SHP77 treated with DMSO at 0.1 percent for 48 hours (cell line): ENCODE measurements at places on chromosomes 2 and 18.

DNA sequence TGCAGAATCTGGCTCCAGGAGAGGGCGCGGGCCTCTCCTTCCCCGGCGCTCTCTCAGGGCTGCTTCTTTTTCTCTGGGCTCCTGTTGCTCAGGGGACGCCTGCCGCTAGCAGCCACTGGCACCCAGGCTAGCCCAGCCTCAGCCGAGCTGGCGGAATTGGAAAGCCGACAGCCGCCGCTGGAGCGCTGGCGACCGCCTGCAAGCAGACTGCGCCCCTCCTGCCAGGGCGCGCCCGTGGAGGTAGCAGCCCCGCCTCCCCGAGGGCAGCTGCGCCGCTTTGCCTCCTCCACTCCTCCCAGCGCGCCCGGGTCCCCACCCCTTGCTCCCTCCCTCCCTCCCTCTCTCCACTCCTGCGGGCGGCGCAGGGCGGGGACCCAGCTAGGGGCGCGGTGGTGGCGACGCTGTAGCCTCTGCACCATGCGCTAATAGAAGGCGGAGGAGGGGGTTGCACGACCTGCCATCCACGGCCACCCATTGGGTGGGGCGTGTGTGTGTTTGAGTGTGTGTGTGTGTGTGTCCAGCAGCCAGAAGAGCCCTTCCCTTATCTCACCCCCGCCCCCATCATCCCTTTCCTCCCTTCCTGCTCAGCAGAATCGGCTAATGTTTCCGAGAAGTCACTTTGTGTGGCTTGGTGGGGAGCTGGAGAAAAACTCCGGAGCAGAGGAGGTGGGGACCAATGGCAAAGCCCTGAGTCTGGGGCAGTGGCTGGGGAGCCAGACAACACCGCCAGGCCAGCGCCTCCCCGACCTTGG is at the start of gene SCN9A:
Gene SCN9A, minus strand, starts transcription at position 209 of the 752 bp plus-strand sequence. CDS start 64,188 bp downstream, outside the sequence.
- DNase-seq: peak; percentile 69

- no peak for DNase-seq
Observed at GRCh38 chr2:25585189-25585588, 88.2 kb downstream of the DTNB start.

DNA sequence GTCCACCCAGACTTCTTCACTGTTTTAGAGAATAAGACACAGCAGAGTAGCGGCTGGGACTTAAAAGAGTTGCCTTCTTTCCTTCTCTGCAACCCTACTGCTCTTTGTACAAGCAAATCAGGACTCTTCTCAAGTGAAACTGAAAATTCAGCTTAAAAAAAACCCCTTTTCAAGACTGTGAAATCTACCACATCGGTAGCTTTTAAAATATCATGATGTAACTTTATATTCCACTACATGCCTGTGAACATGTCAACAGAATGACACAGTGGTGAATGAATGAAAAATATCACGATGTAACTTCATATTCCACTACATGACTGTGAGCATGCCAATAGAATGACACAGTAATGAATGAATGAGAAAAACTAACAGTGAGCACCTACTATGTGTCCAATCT is 53.4 kb downstream of the TCF4 start:
- DNase-seq: no peak

DNA sequence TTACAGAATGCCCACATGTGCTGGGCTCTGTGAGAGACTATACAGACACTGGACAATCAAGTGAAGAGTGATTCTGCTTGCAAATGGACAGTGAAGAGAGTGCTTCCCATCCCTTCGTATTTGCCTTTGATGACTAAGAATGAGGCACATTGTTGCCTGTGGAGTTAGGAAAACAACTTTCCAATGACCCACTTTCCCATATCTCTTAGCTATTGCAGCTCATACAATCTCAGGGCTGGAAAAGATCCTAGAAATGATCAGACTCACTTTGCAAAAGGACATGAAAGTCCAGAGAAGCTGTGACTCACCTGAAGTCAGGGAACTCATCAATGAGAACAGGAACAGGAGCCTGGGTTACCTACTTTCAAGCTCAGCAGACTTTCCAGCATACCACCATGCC is 440.5 kb upstream of the TCF4 start:
- DNase-seq: no peak

DNA sequence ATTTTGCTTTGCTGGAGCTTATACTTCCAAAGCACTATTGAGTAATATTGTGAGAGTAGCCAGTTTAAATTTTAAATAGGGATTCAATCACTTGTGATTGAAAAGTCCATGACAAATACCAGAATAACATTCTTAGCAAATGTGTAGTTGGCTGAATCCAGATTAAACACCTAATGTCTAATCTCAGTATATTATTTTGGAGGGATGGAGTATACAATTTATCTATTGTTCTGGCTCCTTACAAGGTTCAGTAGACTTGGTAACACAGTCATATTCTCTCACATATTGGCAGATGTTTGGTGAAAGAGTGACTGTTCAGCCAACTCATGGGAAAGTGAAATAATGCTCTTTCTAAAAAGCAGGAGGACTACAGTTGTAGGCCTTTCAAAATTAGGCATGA is 2.2 kb downstream of the UGT1A9 start:
- DNase-seq: no peak

- no peak for DNase-seq
Observed at GRCh38 chr2:99714349-99714748, 224.5 kb upstream of the REV1 start.

DNA sequence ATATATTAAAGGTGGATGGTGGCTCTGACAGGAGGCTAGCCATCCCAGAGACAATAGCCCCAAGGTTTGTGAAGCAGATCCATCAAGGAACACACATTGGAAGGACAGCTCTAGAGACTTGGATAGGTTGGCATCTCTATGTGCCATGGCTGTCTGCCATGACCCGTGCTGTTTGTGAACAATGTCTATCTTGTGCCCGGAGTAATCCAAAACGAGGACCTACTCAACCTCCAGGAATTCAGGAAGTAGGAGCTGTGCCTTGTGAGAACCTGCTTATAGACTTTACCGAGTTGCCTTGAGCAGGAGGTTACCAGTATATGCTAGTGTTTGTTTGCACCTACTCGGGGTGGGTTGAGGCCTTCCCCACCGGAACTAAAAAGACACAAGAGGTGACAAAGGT is 43.1 kb upstream of the SELENOI start:
- DNase-seq: no peak

DNA sequence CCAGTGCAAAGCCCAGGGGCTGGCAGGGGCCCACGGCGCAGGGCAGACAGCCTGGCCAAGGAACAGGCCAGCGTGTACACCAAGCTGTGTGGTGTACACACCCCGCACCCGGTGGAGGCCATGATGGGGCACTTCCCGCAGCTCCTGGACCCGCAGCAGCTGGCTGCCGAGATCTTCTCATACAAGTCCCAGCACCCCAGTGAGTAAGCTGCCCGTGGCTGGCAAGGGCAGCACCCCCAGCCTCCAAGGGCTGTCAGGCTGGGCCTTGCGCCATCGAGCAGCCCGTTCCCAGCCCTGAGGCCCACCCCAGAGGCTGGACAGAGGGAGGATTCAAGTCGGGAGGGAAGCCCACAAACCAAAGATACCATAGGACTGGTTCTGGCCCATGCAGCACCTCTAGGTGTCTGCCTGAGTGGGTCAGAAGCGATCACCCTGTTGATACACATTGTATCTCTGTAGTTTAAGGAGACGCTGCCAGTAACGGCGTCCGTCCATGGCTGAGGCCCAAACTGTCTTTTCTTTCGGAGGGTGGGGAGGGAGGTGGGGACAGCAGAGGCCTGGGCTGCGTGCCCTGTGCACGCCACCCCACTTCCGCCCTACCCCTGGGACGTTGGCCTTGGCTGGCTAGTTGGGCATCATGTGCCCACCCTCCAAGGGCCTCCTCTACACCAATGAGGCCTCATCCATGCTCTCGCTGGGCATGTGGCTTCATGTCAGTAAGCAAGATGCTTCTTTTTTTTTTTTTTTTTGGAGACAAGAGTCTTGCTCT is 16.8 kb upstream of the MTERF4 start:
- DNase-seq: no peak

DNA sequence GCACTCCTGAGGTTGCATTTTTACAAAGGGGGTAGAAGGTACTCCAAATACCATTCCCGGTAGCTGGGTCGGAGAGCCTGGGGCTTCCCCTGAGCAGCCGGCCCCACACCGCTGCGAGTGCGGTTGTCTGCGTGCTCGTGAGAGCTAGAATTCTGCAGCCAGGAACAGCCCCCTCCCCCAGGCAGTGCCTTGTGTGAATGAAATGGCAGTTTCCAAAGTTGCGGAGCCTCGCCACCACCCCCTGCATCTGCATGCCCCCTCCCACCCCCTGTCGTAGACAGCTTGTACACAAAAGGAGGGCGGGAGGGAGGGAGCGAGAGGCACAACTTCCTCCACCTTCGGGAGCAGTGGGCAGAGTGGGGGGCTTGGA is 1.1 kb downstream of the MYCN start:
- DNase-seq: no peak

- DNase-seq: no peak
Observed at GRCh38 chr18:63083020-63083531, 236.5 kb downstream of the BCL2 start.

DNA sequence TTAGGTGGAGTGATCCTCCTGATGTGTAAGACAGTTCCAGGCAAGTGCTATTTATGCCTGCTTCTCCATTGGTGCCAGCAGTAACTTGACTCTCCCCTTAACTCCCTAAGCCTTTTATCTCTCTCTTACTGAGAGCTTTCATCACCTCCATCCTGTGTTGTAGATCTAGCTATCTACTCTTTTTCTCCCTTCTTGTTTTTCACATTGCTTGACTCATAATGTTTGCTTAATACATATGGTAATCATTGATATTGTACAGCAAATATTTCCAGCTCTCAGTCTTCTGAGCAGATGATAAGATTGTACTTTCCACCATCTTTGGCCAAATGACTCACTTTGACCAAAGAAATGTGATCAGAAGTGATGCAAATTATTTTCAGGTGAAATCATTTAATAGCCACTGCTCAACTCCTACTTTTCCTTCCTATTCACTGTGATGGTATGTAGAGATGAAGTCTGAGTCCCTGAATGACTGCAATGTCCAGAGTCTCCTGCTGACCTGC is 165.0 kb downstream of the PLCL1 start:
- DNase-seq: no peak

DNA sequence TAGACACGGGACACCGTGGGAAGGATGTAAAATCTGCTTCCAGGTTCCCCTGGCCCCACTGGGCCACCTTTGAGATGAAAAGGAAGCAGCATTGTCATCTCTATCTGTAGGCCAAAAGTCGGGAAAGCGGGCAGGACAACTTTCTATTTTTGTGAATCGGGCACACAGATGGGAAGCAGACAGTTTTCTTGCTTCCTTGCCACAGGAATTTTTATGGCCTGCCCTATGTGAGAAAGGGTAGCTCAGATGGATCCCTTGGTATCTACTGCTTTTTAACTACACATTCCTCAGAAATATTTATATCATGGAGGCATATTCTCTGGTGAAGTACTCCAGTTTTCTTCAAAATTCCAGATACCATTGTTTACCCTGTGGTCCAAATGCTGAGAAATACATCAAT is 735.5 kb downstream of the CBLN2 start:
- DNase-seq: no peak

GRCh38 chr18:49742316-49743116 is 70.8 kb downstream of the ACAA2 start:
- DNase-seq: no peak

DNA sequence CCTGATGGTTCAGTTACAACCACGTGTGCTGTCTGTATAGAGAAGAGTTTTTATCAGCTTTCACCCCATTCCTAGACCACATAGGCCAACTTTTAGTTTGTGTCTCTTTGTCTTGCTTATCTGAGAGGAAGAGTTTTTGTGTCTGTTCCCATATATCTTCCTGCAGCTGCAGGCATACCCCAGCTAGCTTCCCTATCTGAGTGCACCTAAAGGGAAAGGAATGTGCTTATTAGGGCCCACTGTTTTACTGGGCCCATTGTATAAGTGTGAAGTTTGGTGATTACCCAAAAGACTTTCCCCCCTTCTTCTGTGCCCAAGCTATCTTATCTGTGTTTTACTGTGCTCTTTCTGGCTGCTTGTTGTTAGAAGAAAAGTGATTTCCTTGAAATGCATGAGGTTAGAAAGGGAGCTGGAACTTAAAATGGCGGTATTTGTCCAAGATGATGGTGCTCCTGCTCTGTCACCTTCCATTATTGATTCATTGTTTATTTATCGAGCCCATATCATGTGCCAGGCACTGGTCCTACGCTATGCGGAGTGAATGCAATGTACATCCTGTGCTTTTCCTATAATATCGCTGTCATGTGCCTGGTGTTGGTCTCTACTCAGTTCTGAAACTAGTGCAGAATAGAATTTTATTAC is 57.2 kb downstream of the NYAP2 start:
- no peak for DNase-seq

- DNase-seq: no peak
Observed at GRCh38 chr2:114668415-114668814, 226.0 kb downstream of the DPP10 start.

- no peak for DNase-seq
Observed at GRCh38 chr18:11419338-11419737, 190.1 kb upstream of the SLC35G4 start.

- DNase-seq: no peak
Observed at GRCh38 chr2:66851449-66851872, 416.5 kb downstream of the MEIS1 start.

- no peak for DNase-seq
Observed at GRCh38 chr2:135733045-135733444, 8.6 kb upstream of the UBXN4 start.

- no peak for DNase-seq
Observed at GRCh38 chr2:100747551-100747950, 72.4 kb upstream of the NPAS2 start.

GRCh38 chr18:55349685-55350084 is 238.3 kb downstream of the TCF4 start:
- no peak for DNase-seq

GRCh38 chr2:29189052-29189451 is 73.8 kb downstream of the CLIP4 start:
- no peak for DNase-seq

GRCh38 chr2:140275427-140275826 is 1495.2 kb upstream of the NXPH2 start:
- peak; percentile 64 for DNase-seq

DNA sequence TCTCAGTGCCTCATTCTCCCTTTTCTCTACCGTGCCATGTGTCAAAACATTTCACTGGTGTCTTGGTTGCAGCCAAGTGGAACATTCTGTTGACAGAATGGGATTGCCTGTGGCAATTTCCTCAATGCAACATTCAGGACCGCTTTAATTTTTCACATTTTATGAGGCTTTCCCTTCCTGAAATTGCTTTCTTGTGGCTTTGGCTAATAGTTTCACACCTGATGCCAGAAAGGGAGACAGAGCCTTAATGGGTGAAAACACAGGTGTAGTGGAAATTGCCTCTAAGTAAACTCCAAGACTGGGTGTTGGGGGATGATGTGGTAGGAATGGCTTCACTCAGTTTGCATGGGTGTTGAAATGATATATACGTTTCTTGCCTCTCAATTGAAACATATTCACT is 278.3 kb downstream of the TSN start:
- no peak for DNase-seq

GRCh38 chr18:77676910-77677309 is 427.3 kb downstream of the GALR1 start:
- DNase-seq: no peak
